ENCODE measurements at places on chromosomes 13 and 19.

- DNase-seq: no peak
Measured at GRCh38 chr13:32153056-32153455, 121.5 kb downstream of the FRY start.

DNA sequence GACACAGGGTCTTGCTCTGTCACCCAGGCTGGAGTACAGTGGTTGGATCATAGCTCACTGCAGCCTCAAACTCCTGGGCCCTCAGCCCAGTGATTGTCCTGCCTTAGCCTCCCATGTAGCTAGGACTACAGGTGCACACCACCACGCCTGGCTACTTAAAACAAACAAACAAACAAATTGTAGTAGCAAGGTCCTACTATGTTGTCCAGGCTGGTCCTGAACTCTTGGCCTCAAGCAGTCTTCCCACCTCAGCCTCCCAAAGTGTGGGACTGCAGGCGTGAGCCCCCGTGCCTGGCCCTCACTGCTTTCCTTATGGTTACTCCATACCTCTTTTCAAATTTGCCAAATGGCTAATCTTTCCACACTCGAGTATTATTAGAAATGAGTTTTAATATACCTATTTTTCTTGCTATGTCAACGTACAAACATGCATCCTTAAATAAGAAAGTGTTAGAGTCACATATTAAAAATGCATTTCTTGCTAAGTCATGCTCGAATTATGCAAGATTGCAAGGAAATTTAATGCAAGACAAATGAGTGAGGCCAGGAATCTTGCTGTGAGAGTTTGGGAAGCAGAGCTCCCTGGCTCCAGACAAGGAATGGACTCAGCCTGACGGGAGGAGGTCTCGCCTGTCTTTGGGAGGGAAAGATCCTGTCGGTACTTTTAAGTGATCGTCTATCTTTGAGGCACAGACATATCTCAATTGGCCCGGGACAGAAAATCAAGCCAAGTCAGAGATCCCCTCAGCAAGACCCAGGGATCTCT lies 39.4 kb downstream of the RFX2 start:
- DNase-seq: no peak

GRCh38 chr13:29936051-29936813 lies 85.8 kb upstream of the UBL3 start:
- no peak for DNase-seq

DNA sequence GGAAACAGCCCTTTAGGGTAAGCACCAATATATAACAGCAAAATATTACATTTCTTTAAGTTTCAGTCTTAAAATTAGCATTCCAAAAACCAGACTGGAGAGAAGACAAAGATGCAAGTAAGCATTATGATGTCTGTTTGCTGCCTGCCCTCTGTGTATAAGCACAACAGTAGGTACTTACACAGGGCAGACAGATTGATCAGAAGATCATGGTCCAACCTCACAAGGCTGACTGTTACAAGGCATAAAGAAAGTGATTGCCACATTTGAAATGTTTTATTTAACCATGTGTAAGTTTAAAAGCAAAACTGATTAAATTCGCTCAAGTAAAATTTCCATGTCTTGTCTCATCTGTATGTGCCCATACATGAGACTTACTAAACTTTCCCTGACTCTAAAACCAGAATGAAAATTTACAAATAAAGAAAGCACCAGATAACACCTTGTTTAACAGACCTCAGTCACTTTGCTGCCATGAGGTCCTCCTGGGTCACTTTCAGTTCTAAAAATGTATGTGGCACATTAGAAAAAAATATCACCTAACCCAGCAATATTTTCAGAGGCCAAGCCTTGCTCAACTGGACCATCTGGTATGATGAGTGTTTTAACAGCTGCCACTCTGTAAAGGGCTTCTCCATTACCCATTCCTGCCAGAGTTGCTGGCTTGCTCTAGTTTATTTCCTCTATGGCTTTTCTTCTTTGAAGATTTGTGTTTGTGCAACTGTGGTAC lies 297.0 kb downstream of the RBM26 start:
- no peak for DNase-seq

All from NAMALWA (cell line).